ENCODE measurements at places on chromosomes 1 and 21.

DNA sequence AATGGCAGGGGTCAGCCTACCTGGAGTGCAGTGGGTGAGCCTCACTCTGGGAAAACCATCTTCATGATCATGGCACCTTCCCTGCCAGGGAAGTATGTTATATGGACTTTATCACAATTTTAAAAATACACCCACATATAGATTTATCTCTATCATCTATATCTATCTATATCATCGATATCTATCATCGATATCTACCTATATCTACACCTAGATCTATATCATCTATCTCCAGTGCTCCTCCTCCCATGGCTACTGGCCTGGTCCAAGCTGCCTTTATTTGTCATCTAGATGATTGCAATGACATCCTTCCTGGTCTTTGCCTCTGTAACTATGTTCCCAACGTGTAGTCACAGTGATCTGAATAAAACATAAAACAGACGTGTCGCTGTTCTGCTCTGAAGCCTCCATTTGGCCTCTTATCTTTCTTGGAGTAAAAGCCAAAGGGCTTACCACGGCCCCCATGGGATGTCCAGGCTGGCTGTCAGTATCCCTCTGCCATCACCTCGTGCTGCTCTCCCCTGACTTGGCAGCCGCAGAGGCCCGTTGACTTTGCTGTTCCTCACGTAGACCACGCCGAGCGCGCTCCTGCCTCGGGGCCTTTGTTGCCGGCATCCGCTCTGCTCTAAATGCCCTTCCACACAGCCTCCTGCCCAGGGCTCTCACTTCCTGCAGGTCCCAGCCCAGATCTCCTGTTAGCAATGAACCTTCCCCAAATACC, 20.6 kb upstream of the KIF26B start:
- no peak for DNase-seq

GRCh38 chr1:241857131-241857530, 9.1 kb downstream of the EXO1 start:
- DNase-seq = no peak

DNA sequence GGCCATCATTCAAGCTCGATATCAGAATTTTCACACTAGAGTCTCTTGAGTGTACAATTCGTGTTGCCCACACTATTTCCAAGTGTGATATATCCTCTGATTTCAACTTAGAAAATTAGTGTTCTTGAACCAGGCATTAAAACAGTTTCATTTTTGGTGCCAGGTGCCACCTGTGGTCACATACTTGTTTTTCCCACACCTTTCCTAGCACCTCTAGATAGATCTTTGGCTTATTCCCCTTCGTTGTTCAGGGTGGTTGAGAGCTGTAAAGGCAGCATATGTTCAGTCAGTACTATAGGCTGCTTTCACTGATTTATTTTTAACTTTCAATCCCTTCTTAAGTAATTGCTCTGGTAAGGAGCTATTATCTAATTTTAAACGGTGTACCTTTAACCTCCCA, 131.1 kb downstream of the NEK7 start:
- DNase-seq = no peak

- no peak for DNase-seq
Observed at GRCh38 chr1:199751962-199752687, 275.4 kb upstream of the NR5A2 start.

- no peak for DNase-seq
Observed at GRCh38 chr1:223411710-223412109, 18.5 kb downstream of the CCDC185 start.

DNA sequence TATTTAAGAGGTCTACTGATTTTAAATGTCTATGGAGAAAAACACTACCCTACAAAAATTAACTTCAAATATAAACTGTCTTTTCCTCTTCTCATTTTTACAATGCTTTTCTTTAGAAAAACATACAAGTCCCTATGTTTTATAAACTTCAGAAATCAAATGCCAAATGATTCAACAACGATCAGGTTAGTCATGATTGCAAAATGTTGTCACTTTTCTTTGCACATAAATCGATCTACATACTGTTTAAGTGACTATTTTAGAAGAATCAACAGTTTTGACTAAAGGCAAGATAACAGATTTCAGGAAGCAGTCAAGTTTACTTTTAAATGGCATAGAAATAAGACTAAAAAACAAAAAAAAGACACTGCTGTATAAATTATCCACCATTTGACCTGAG, 168.7 kb downstream of the GPATCH2 start:
- no peak for DNase-seq

- no peak for DNase-seq
Observed at GRCh38 chr1:247104965-247105364, 809 bp upstream of the ZNF669 start.

DNA sequence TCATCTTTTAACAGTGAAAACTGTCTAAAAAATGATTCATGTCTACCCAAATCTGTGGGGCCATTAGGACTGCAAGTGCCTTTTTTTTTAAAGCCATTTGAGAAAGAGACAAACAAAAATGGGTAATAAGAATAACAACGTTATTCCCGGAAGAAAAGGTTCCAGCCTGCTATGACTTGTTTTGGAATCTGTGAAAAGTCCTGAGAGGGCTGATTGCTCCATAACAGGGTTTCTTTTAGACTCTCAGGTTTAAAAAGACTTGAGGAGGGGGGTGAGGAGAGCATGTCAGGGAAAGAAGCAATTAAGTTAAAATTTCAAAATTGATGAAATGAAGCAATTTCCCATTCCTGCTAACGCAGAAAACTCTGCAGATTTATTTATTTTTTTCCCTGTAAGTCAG, 56.4 kb downstream of the CACHD1 start:
- DNase-seq = no peak

- DNase-seq = no peak
Observed at GRCh38 chr1:39230261-39231190, 26.0 kb downstream of the MACF1 start.

GRCh38 chr1:108749081-108749480, 2.6 kb downstream of the STXBP3 start:
- DNase-seq = no peak
